GM12878 (cell line): ENCODE measurements at places on chromosomes 1 and 21. TPM values are rescaled to one million over a fixed set of nuclear protein-coding genes. Genes with fewer than 3 reads are reported as not detected.
A peak's percentile ranks its signal among the peaks of the same experiment; 100 is the strongest.

DNA sequence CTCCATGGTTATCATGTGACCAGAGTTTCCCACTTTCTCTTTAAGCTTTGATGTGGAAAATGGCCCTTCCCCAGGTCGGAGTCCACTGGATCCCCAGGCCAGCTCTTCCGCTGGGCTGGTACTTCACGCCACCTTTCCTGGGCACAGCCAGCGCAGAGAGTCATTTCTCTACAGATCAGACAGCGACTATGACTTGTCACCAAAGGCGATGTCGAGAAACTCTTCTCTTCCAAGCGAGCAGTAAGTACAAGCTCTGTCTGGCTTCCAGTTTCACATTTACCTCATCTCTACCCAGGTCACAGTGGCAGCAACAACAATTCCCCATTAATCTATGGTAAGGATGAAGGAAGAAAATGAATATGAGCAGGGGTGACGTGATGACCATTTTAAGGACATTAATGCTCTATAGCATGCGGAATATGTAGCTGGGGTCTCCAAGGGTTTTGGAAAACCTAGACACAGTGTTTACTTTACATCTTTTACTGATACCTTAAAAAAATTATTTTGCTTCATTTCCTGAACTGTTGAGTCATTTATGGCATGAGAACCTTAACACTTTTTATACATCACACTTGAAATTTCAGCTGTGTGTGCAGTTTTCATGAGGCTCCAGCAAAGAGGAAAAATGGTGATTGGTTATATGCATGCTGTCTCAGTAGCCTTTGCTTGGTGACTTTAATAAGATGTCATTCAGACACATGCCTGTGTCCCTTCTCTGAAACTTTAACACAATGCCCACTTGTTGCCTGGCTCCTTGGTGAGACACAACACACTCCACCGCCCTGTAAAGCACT is 286.3 kb upstream of the SGIP1 start:
- H3K36me3 ChIP-seq: no peaks in the 10 kb centered on the region
- no peak overlapping the region for H3K27ac ChIP-seq
- H3K4me1 ChIP-seq: peaks cover 8% of the 10 kb centered on the region
- no peaks in the 10 kb centered on the region for H3K27me3 ChIP-seq
- no peak for DNase-seq
- peak overlapping the region; percentile 27; the same call in 1 of the 2 replicates for H3K4me3 ChIP-seq

- H3K4me1 ChIP-seq: peaks cover 14% of the 10 kb centered on the region
- DNase-seq: no peak
- peaks cover 25% of the 10 kb centered on the region for H3K36me3 ChIP-seq
- H3K27me3 ChIP-seq: no peaks in the 10 kb centered on the region
- H3K27ac ChIP-seq: no peak overlapping the region
- no peak overlapping the region for H3K4me3 ChIP-seq
Measured at GRCh38 chr1:3785456-3786157, 10.7 kb downstream of the LRRC47 start.

- no peaks in the 10 kb centered on the region for H3K36me3 ChIP-seq
- H3K4me1 ChIP-seq: no peaks in the 10 kb centered on the region
- H3K27ac ChIP-seq: no peak overlapping the region
- H3K27me3 ChIP-seq: no peaks in the 10 kb centered on the region
- H3K4me3 ChIP-seq: no peak overlapping the region
- no peak for DNase-seq
Measured at GRCh38 chr1:48691429-48692001, 85.2 kb downstream of the BEND5 start.

- no peak overlapping the region for H3K27ac ChIP-seq
- H3K4me3 ChIP-seq: no peak overlapping the region
- DNase-seq: no peak
- H3K4me1 ChIP-seq: no peaks in the 10 kb centered on the region
Measured at GRCh38 chr1:114114185-114115094, 39.2 kb downstream of the SYT6 start.

DNA sequence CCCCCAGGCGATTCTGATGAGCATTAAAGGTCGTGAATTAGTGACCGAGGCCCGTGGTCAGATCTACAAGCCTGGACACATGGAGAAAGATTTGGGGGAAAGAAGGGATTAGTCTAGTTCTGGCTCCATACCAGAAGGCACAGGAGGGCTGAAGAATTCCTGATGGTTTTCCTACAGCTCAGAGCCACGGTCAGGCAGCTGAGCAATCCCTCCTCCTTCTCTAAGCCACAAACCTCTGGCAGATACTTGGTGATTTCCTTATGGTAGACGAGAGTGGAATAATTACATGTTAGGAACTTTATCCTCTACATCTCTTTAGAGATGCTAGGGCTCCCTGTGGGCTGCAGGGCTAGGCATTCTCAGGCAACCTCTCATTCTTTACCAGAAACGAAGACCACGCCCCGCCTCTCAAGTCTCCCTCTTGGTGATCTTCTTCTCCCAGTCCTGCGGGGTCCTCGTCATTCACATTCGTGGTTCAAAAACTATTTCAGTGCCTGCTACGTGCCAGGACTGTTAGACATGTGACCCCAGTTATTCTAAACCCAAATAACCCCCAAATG is 20.5 kb upstream of the ZBTB18 start:
- H3K27me3 ChIP-seq: no peaks in the 10 kb centered on the region
- no peak overlapping the region for H3K4me3 ChIP-seq
- no peak for DNase-seq
- H3K27ac ChIP-seq: no peak overlapping the region

GRCh38 chr1:45089711-45090110 is 77.7 kb downstream of the UROD start:
- DNase-seq: no peak
- H3K27me3 ChIP-seq: no peaks in the 10 kb centered on the region

DNA sequence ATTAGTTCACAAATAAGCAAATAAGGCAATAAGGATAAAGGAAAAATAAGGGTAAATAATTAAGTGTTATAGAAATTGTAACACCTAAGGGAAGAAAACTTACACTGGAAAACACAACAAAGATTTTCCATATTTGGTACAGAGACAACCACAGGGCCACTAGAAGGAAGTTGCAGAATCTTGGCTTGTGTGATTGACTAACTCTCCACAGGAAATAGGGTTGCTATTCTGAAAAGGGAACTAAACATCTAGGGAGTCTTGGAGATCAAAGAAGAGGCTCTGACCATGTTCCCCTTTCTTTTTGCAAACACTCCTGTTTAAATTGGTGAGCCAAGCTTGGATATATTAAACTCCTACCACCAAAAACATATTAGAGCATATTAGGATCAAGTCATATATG is 59.1 kb downstream of the APCS start:
- H3K4me1 ChIP-seq: no peaks in the 10 kb centered on the region
- no peak overlapping the region for H3K27ac ChIP-seq
- no peak overlapping the region for H3K4me3 ChIP-seq
- H3K27me3 ChIP-seq: no peaks in the 10 kb centered on the region
- DNase-seq: no peak

The CLDN17 gene
- not detected in 2 replicates for total RNA-seq

DNA sequence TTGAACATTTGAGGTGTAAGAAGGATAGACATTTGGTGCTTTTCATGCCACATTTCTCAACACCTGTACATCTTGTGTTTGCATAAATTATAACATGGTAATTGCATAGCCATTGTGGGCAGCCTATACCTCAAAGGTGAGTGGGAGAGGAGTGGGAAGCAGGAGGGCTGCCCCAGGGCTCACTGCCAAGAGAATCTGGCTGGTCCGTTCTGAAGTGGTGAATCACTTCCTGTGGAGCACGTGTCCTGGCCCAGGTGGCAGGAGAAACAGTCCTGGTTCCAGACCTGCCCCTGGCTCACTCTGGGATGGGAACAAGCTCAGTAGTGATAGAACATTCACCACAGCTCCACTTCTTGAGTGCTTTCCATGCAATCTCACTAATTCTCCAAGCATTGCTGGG is 11.6 kb upstream of the OLFML2B start:
- no peak for DNase-seq
- H3K4me3 ChIP-seq: no peak overlapping the region

GRCh38 chr1:30446095-30446494 is 277.3 kb downstream of the MATN1 start:
- no peak for DNase-seq
- no peaks in the 10 kb centered on the region for H3K36me3 ChIP-seq

GRCh38 chr21:44892536-44893277 is 19.2 kb upstream of the PTTG1IP start:
- H3K4me3 ChIP-seq: no peak overlapping the region
- H3K27ac ChIP-seq: no peak overlapping the region
- 0 out of 2 replicates have a peak, but pooled peaks cover 3% of the 10 kb centered on the region for H3K36me3 ChIP-seq
- no peaks in the 10 kb centered on the region for H3K27me3 ChIP-seq
- no peaks in the 10 kb centered on the region for H3K4me1 ChIP-seq
